ENCODE measurements at places on chromosomes 7 and 10.

DNA sequence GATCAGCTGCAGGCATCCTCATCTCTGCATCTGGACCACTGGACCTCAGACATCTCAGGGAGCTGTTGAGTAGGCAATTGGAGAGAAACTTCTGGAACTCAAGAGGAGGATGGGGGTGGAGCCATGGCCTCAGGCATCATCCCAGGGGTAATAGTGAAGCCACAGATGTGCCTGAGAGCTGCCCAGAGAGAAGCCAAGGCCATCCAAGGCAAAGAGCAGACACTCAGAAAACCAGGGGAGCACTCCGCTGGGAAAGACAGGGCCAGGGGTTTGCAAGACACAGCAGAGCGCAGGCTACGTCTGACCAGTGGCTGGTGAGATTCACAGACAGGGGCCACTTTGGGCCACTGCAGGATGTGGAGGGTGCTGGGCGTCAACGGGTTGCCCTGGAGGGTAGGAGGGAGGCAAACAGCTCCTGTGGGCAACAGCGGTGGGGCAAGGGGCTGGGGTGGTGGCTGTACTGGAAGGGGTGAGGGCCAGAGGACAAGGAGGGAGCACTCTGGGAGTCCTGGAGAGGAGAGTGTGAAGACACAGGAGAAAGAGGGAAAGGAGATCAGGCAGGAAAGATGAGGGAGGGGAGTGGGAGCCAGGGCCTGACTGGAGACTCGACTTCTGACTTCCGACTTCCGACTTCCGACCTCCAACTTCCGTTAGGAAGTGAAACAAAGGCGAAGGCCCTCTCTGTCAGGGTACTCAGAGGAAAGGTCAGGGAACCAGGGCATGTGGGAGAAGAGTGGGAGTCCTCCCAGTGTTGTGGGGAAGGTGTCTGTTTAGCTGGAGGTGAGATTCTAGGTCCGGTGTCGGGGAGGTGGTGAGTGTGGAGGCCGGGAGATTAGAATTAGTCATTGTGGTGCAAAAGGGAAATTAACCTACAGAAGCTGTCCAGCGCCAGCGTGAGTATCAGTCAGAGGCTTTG, 69.7 kb upstream of the ANTXRL start:
- DNase-seq: no peak

DNA sequence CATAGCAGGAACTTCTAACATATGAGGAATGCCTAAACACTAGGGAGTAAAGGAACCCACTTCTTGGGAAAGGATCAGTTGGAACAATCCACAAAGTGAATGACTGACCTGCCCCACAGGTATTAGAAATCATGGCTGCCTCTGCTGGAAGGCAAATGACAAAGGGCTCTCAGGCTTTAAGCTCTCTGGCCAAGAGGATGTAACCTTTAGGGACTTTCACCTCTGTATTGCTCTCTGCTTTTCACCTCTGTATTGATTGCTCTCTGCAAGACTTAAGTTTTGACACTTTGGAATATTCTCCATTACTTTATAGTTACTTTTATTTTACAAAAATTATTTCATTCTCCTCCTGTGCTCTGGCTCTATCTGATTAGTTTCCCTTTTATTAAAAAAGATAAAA, 248.0 kb downstream of the LRRTM3 start:
- DNase-seq: no peak

GRCh38 chr10:43569681-43570080, 4.7 kb downstream of the ZNF239 start:
- DNase-seq: no peak

GRCh38 chr7:80922253-80923049, 3.6 kb upstream of the SEMA3C start:
- DNase-seq: no peak

DNA sequence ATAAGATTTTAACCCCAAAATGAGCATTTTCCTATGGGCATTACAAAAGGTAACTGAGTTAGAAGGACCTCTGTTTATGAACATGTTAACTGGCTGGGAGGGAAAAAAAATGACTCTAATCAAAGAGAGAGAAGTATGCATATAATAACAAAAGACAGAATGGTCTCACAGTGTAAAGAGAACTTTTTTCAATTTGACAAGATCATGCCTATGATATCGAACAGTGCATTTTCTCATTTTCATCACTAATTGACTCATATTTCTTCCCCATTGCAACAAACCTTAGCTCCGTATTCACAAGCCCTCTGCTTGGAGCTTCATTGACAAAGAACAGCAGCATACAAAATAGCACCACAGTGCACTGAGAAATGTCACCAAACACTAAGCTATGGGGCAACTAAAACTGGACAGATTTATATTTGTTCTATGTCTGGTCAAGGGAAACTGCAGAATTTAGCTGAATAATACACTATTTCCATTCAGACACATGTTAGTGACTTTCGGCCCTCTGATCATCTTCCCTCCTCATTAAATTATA, 45.6 kb downstream of the SMURF1 start:
- no peak for DNase-seq

DNA sequence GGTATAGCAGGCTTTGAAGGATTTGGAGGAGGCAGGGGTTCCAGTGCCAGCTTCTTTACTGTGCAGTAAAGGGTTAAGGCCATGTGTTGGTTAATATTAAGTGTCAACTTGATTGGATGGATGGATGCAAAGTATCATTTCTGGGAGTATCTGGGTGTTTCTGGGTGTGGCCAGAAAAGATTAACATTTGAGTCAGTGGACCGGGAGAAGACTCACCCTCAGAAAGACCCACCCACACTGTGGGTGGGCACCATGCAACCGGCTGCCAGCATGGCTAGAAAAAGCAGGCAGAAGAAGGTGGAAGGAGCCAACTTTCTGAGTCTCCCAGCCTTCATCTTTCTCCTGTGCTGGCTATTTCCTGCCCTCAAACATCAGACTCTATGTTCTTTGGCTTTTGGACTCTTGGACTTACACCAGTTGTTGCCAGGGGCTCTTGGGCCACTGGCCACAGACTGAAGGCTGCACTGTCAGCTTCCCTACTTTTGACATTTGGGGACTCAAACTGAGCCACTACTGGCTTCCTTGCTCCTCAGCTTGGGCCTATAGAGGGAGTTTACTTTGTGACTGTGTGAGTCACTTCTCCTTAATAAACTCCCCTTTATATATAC, 6.8 kb upstream of the TRUB1 start:
- DNase-seq: no peak

DNA sequence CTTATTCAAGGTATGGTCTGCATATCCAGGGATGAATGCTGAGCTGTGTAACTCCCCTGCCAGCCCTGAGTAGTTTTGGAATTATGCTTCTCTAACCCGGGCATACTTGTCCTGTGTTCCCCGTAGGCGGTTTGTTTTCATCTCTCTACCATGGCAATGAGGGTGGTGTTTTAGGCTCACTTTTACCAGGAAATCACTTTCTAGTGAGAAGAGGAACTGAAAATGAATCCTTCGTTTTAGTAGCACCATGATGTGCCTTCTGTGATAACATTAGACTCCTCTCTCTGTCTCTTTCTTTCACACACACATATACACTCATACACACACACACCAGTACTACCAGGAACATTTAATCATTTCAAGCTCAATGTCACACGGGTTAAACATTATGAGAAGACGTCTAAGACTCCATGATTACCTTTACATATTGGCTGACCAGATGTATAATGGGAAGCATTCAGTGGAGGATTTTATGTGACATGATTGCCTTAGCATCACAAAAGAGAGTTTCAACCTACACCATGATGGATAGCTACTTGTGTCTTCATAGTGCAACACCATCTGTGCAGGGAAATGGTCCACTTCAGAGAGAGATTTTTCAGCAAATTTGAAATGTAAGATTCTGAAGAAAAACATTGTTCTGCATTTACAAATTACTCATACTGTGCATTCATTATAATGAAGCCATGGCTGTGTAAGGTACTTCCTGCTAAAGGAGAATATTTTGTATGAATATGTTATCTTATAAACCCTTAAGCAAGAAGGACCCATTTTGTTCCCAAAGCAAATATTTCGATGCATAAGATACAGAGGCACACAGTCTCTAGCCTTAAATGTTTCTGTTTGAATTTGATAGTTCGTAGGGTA, 31.0 kb upstream of the PFKP start:
- DNase-seq: no peak

- DNase-seq: no peak
These were observed 80.6 kb upstream of the LAMB4 start for GRCh38 chr7:108210796-108211195.

- peak; percentile 5 for DNase-seq
These were observed 122.4 kb downstream of the CTTNBP2 start for GRCh38 chr7:117750612-117751563.

DNA sequence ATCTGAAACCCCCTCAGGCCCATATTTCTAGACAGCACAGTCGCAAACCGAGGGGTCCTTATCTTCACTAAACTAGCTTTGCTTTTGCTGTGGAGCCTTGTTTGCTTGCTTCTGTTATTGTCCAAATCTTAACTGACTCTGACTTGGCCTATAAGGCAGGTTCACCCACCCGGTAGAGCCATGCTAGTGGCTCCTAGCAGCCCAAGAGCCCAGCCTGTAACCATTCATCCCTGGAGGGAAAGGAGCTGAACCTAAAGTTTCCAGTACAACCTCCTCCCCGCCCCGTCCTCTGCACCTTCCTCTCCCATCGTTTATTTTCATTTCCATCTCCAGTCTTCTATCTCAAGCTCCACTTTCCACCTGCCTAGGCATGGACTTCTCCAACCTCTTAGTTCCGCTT, 345.7 kb downstream of the PTPRN2 start:
- no peak for DNase-seq

DNA sequence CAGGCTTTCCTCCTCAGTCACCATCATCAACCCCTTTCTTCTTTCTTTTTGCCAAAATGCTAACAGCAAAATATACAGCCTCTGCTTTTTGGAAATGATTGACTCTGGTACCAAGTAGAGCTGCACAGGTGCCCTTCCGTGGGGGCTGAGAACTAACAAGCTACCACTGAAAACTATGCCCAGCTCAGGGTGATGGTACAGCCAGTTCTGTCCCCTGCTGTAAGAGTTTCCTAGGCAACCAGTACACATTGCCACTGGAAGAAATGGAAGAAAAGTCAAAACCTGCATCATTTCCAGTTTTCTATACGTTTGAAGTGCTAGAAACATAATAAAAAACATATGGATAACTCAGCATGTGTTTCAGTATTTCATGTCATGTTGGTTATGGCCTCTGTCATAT, 297.5 kb downstream of the PRKG1 start:
- no peak for DNase-seq

GRCh38 chr7:42002654-42003053, 234.4 kb downstream of the GLI3 start:
- DNase-seq: no peak

DNA sequence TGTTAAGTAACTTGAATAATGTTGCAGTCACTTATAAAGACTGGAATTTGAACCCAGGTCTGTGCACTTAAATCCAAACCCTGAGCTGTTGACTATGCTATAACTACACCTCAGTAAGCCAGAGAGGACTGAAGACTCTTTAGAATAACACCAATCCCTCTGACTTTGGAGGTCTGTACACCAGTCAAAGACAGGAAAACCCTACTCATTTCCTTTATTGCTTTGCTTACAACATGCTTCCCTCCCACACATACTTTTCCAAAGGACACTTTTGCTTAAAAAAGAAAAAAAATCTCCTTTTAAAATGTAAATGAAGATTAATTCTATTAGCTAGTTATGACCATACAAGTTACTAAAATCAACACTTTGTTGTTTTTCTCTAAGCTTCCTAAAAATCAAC, 184.7 kb upstream of the KCTD7 start:
- no peak for DNase-seq

DNA sequence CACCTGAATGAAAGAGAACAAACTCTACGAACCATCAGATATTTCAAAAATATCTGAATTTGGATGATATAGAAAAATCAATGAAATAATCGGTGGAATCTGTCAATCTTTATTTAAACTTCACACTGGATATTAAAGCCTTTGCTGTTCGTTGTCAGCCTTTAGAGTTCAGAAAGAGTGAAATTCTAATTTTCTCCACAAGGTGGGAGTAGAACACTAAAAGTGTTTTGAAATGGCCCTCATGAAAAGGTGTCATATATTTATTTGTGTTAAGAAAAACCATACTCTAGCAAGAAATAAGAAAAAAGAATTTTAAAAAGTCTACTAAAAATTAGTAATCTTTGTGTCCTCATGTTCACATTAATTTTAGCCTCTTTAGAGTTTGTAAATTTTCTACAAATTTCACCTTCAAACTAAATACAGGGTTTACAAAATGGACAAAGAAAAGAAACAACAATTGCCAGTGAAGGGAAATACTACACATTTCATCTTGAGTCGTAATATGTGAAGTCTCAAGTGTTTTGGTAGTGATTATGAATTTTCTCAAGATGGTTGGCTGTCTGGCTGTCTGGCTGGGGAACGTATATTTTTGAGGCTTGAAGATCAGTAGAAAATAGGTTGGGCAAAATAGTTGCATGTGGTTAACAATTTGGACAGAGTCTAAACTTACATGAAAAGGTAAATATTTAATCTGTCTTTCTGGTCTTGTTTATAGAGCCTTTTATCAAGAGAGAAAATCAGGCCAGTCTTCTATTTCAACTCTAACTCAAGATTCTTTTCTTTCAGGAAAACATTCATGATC, 43.7 kb downstream of the DNAJB9 start:
- peak; percentile 41 for DNase-seq

- DNase-seq: no peak
These were observed 373 bp downstream of the DHX32 start for GRCh38 chr10:125880719-125881118.

DNA sequence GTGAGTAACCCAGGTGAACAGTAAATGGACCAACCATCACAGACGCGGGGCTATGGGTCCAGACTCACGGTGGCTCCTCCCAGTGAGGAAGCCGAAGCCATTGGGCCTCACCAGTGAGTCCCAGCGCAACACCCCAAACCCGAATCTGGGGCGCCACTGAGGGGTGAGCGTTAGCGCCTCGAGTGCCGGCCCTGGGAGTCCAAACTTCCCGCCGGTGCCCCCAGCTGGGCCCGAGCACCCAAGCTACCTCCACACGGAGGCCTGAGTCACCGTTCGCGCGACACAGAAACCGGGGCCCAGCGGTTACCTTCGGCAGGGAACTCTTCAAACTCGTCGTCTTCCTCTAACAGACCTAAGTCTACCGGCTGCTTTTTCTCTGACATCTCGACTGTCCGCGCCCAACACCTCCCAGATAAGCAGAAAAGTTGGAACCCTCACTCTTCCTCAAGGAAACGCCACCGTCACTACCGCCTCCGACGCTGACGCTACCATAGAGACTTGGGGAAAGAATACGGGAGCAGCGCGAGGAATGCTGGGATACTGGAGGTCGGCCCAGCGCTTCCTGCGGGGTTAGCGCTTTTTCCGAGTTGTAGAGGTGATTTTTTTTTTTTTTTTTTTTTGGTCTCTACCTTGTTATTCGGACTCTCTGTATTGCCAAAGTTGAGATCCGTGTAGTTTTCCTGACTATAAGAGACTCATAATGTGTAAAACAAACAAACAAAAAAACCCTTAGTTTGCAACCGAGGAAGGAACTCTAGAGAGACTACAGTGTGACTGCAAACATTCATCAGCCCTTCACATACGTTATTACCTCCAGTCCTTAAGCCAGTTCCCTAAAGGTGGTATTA, at the start of gene SEM1:
TSS of gene SEM1 (minus strand) at position 466 of the 848 bp plus-strand sequence. CDS start at position 383, 83 bp downstream.
- peak; percentile 83 for DNase-seq

GRCh38 chr7:20438248-20438647, 107.5 kb downstream of the ITGB8 start:
- no peak for DNase-seq

Measured in EL (cell line).